ENCODE measurements at places on chromosomes 1 and 21.

- DNase-seq, result no peak
Observed at GRCh38 chr1:3940081-3940753, 40.1 kb upstream of the C1orf174 start.

GRCh38 chr21:33433425-33434114, 30.4 kb downstream of the IFNGR2 start:
- no peak for DNase-seq

DNA sequence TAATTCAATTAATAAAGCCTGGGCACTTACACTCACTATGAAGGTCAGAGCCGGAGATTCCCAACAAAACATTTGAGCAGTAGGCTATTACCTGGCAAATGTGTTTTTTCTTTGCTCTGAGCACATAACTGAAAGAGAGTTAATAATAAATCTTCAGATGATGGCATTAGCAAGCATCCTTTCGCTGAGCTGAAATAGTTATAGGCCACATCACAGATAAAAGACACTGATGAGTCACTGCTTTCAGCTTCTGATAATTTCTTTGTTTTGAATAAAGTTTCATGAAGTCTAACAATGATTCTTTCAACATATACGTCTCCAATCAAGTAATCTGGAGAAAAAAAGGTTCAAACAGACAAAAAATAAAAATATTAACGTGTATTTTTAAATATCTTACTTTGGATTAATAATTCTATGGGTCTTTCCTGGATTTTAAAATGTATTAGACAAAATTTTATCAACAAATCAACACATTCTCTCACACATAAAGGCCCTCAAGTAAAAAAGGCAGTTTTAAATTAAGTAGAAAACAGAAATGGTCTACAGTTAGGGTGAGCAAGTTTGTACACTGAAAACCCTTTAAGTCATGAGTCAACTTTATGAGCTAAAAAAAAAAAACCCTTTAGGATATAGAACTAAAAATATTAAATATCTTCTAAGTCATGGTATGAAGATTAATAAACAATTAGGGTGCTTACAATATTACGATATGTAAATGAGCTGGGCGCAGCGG, 33.1 kb downstream of the LTN1 start:
- DNase-seq, result no peak

- DNase-seq, result peak; percentile 65
Observed at GRCh38 chr1:33256471-33257206, at the start of gene ZNF362. TSS of gene ZNF362 (plus strand) at chr1:33256492. CDS start at chr1:33270575, 14,083 bp downstream.

DNA sequence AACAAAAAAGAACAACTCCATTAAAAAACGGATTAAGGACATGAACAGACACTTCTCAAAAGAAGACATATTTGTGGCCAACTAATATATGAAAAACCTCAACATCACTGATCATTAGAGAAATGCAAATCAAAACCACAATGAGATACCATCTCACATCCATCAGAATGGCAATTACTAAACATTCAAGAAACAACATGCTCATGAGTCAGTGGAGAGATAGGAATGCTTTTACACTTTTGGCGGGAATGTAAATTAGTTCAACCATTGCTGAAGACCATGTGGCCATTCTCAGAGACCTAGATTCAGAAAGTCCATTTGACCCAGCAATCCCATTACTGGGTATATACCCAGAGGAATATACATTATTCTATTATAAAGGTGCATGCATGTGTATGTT, 1442.6 kb upstream of the B3GALT2 start:
- DNase-seq, result no peak

GRCh38 chr1:197683895-197684553, 91.3 kb downstream of the DENND1B start:
- DNase-seq, result no peak

DNA sequence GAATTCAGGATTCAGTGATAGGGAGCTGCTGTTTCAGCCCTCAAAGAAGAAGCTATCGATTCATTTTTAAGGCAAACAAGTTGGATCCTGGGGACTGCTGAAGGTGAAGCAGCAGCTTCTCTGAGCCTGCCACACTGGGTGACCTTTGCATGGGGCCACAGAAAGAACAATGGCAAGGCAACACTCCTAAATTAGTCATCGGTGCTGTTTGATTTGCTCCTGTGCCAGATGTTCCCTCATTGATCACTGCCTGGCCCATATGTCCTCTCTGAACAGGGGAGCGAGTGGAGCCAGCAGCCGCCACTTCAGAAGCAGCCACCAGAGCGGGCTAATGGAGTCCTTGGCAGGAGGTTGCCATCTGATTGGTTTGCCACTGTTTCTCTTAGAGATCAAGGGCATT, 391.5 kb downstream of the NTNG1 start:
- no peak for DNase-seq

DNA sequence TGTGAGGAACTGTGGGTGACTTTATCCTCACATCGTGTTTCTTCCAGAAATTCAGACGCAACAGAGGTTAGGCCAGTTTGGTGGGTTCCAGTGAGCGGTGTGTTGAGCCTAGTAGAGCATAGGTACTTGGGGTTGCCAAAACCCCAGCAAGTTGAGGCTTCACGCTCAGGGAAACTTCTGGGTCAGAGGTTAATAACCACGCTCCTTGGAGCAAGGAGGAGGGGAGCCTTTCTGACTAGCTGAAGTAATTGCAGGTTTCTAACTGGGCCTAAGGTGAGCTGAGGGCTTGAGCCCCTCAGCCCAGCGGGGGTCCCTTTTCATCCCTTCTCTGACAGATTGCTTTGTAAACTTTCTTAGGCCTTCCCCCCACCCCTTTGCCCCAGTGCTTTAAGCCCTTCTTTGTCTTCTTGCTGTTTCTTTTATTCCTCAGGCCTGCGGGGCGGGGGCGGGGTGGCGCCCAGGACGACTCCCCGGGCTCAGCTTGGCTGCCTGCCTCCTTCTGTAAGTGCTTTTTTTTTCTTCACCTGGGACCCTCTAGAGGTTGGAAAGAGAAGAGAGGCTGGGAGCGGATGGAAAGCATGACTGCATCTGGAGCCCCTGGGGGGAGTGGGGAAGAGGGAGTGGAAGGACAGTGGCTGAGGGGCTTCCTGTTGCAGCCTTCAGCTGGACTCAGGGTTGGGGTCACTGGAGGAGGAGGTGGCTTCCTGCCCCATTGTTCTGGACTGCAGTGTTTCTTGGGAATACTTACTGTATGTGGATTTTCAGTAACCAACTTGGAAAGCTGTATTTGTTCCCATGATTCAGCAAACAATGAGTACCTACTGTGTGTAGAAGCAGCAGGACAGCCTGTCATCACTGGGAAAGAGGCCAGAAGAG, 1.3 kb upstream of the ZNF436 start:
- DNase-seq, result no peak

GRCh38 chr1:151976015-151976343, 17.7 kb downstream of the S100A10 start:
- no peak for DNase-seq

GRCh38 chr1:172719694-172720138, 60.8 kb downstream of the FASLG start:
- no peak for DNase-seq

DNA sequence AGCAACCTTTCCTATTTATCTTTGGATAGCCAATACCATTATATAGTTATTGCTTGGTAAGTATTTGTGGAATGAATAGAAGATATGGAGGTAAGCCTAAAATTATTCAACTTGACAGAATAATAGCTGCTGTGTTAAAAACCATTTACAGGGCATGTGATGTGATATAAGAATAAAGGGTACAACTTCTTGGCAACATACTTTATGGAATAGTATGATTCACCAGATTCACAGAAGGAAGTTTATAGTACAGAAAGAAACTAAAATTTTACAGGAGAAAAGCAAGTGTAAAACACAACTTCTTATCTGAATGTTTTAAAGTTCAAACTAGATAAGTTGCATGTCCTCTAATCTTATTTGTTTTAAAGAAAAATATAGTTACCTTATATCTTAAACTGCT, 186.4 kb upstream of the ZRANB2 start:
- no peak for DNase-seq

DNA sequence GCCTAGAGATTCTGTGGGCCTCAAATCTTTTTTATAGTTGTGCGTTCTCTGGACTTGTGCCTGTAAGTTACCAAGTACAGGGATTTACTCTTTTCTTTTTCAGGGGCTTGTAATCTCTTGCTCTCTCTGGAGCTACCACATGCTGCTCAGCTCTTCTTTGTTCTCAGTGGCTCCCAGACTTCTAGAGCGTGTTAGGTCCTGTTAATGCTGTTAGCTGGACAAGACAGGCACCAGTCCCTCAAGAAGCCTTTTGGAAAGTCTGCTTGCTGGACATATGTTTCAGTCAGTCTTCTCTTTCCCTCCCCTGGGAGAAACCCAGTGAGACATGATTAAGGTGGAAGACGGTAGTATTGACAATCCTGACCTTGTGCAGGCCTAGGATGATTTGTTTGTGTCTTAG, 29.4 kb downstream of the KCNK2 start:
- DNase-seq, result no peak

GRCh38 chr1:158794247-158794646, 13.2 kb upstream of the OR6N2 start:
- DNase-seq, result no peak

- DNase-seq, result no peak
Observed at GRCh38 chr1:212667223-212668139, 32.2 kb downstream of the BATF3 start.

DNA sequence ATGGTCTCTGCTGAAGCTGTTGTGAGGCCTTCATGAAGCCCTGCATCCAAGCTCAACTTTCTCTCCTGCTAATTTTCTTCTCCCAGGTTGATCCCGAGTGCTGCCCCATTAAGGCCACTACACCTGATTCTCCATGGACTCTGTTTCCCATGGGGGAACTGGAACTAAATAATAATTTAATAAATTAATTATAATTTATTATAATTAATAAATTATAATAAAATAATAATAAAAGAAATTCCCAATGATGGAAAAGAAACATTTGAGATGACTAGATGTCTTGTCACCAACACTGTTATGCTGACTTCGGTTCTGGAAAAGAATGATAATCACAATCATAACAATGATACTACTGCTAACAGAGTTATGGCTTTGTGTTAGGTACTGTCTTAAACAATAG, 211.2 kb upstream of the ZP4 start:
- no peak for DNase-seq

DNA sequence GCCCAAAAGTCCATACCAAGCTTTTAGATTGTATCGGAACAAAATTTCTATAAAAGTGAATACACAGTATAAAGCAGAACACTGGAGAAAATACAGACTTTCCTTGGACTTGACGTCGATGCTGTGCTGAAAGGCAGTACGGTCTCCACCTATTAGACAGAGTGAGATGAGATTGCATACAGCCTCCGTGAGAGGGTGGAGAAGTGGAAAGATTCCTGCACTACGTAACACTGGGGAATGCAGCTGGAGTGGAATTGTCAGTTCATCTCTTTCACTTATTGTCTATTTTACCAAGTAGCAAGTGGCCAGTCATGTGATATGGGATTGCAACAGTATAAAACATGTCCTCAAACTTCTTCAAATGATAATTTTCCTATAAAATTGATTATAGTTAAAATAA, 209.5 kb downstream of the ZP4 start:
- no peak for DNase-seq

- DNase-seq, result no peak
Observed at GRCh38 chr1:245520611-245521010, 365.8 kb downstream of the KIF26B start.

- peak; percentile 63 for DNase-seq
Observed at GRCh38 chr1:209627732-209628196, 24.5 kb downstream of the LAMB3 start.

- no peak for DNase-seq
Observed at GRCh38 chr1:54273092-54273794, 73.3 kb downstream of the MRPL37 start.

GRCh38 chr1:243548516-243548915, 292.7 kb downstream of the SDCCAG8 start:
- DNase-seq, result no peak

- no peak for DNase-seq
Observed at GRCh38 chr1:153801028-153801625, 25.9 kb downstream of the SLC27A3 start.

GRCh38 chr1:90721210-90722194, 4.4 kb upstream of the BARHL2 start:
- no peak for DNase-seq

DNA sequence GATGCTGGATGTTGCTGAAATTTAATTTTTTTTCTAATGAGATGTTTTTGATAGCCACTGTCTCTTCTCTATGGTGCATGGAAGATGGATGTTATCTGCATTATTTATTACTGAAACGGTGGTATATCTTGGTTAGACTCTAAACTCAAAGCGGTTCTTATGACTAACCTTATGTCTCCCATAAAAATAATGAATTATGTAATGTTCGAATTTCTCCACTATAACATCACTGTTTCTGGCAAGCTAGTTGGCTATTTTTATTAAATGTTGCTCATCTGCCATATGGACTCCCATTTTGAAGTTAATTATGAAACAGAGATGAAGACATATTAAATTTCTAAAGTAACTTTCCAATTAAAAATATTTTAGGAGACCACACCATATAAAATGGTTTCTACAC, 808.6 kb upstream of the ADGRL4 start:
- no peak for DNase-seq

DNA sequence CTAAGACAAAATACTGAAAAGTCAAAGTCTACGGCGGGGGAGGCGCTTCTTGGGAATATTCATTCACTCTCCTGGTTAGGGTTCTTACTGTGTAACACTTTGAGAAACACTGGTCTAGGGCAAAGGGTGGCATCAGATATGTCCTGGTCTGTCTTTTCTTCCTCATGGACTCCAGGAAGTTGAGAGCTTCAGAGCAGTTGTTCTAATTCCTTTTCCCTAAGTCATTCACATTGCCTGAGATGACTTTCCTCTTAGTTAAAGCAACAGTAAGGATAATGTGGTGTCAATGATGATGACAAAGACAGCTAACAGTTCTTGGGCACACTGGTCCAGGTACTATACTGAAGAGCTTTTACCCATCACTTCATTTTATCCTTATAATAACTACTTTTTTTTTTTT, 27.0 kb downstream of the FGGY start:
- DNase-seq, result no peak

GRCh38 chr1:80417671-80418070, 1383.1 kb upstream of the ADGRL2 start:
- no peak for DNase-seq

DNA sequence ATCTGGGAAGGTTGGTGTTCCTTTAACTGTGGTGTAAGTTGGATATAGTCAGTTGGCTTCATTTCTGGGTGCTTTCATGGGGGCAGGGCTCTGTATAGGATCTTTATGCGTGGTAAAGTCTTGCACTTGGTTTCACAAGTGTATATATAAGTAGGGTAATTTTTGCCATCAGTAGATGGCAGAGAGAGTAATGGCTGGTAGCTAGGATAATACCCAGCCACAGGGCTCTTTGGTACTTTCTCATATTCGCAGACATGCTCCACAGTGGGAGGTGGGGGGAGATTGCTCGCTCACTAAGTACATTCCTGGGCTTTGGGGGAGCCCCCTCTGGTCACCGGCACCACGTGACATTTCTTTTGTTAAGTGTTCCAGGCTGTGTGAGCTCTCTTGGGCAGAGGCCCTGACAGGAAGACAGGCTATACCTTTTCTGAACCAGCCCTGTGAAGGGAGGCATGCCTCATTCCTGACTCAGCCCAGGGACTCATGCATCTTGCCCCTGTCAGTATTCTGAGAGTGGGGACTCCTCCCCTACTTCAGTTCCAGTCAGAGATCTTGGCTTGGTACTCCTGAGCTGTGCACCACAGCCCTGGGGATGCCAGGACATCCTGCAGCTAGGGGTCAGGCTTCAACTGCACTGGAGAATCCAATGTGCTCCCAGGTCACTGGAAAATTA, 37.6 kb downstream of the FCRL2 start:
- DNase-seq, result no peak

- no peak for DNase-seq
Observed at GRCh38 chr1:32127409-32128198, 19.7 kb downstream of the KPNA6 start.
